ENCODE measurements at places on chromosomes 16 and 17. TPM values are rescaled to one million over a fixed set of nuclear protein-coding genes. Genes with fewer than 3 reads are reported as not detected.

The SLC7A6OS gene
- 9.5 TPM for polyA plus RNA-seq

The GRAPL gene
- polyA plus RNA-seq = not detected

The C17orf67 gene
- polyA plus RNA-seq = 0.52 TPM

The MFSD11 gene
- 14.6 TPM for polyA plus RNA-seq

The HS3ST3A1 gene
- polyA plus RNA-seq = 0.42 TPM

The SEC14L5 gene
- 0.04 TPM for polyA plus RNA-seq

The GOSR2 gene
- 48.6 TPM for polyA plus RNA-seq

The TP53TG3F gene
- not detected for polyA plus RNA-seq

DNA sequence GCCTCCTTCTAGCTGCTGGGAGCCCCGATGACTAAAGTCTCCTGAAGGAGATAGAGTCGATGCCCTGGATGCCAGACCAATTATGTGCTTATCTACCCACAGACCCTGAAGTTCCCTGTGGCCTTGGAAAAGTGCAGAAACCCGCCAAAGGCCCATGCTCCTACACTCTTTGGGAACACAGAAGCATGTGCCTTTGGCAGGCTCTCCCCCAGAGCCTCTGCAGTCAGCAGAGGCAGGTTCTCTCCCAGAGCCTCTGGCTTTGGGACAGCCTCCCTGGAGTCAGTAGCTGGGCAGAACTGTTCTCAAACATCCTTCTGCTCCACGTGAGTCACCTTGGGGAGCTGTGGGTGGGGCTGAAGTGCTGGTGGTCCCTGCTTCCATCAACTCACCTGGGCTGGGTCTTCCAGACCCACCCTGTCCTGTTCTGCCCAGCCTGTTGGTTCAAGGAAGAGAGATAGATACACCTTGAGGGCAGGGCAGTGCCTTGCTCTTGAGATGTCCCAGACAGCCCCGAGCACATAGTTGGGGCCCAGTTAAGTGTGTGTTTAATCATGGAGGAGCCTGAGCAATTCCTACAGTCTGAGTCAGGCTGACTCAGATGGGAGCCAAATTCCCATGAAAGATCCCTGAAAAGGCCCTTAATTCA is 3.2 kb upstream of the CDK5RAP3 start:
- peaks cover 27% of the 10 kb centered on the region for H3K4me1 ChIP-seq
- H3K27ac ChIP-seq = peak overlapping the region; percentile 50
- DNase-seq = peak; percentile 98
- H3K4me3 ChIP-seq = no peak overlapping the region
- H3K27me3 ChIP-seq = no peaks in the 10 kb centered on the region
- H3K36me3 ChIP-seq = no peaks in the 10 kb centered on the region

DNA sequence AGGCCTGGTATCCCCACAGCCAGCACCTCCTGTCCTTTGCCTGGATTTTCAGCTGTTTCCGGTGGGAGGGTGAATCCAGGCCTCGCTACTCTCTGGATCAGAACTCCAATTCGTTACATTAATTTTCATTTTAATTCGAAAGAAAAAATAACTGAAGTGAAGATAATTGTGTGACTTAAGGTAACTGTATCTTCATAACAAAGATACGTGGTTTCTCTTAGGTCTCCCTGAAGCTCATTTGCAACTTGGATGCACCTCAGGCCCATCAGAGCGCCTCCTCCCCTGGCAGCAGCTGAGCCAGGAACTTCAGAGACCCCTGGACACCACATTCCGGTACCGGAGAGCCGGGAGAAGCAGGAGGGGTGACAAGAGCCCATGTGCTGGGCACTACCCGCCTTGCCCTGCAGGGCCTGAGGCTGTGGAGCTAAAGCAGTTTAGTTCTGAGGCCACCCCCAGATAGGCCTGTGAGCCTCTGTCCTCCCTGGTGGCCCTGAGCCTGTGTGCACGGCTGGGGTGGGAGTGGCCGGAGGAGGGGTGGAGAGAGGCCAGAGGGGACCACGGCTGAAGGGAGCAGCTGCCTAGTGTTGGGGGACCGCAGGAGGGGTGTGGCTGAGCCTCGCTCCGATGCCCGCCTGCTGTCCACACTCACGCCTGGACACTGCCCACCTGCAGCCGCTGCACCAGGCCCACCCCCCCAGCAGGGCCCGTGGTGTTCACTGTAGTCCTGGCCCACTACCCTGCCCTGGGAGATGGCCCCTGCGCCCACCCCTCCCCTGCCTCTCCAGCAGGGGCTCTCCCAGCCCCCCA is 11.4 kb upstream of the DUS1L start:
- no peaks in the 10 kb centered on the region for H3K27me3 ChIP-seq
- no peaks in the 10 kb centered on the region for H3K4me1 ChIP-seq
- H3K27ac ChIP-seq = no peak overlapping the region
- peaks cover 30% of the 10 kb centered on the region for H3K36me3 ChIP-seq

DNA sequence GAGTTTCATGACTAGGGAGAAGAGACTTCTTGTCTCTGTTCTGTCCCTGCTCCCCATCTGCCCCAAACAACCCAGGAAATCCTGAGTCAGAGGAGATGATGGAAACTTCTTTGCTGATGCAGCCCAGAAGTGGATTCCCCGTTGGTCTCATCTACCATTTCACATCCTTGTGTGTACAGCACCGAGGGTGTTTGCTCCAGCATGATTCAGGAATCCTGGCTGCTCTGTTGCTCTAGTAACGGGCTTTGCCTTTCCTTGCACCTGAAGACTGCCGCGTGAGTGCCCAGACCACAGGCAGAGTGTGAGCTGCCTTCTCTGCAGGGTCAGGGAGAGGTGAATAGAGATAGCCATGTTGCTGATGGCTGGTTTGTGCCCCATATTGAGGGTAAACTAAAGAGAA is 408.4 kb downstream of the CPPED1 start:
- no peak for DNase-seq
- no peaks in the 10 kb centered on the region for H3K4me1 ChIP-seq
- H3K27me3 ChIP-seq = no peaks in the 10 kb centered on the region
- H3K4me3 ChIP-seq = no peak overlapping the region

DNA sequence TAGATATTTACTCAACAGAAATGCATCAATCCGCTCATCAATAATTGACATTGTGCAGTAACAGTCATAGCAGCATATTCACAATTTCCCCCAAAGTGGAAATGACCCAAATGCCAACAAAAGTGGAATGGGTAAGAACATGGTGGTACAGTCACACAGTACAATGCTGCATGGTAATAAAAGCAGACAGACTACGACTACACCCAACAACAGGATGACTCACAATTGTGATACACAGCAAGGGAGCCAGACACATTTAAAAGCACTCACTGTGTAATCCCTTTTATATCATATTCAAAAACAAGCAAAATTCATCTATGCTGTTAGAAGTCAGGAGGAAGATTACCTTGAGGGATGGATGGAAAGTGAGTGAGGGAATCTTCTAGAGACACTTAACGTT is 76.5 kb upstream of the NUDT7 start:
- no peak overlapping the region for H3K4me3 ChIP-seq
- H3K36me3 ChIP-seq = no peaks in the 10 kb centered on the region
- DNase-seq = no peak
- H3K27me3 ChIP-seq = no peaks in the 10 kb centered on the region

- no peak overlapping the region for H3K4me3 ChIP-seq
- no peaks in the 10 kb centered on the region for H3K27me3 ChIP-seq
- H3K4me1 ChIP-seq = no peaks in the 10 kb centered on the region
Measured at GRCh38 chr17:53687324-53687723, 135.4 kb upstream of the KIF2B start.

DNA sequence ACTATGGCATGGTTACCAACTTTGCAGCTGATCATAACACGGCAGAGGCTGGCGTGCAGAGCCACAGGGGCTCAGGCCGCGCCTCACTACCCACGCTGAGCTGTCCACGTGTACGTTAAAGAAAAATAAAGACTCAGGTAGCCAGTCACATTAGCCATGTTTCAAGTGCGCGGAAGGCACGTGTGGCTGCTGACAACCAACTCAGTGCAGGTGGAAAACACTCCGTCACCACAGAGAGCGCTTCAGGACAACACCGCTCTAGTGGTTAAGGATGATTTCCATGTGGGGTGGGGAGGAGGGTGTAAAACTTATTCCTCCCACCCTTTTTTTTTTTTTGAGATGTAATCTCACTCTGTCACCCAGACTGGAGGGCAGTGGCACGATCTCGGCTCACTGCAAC is 33.8 kb downstream of the ZCCHC14 start:
- H3K36me3 ChIP-seq = peaks cover 8% of the 10 kb centered on the region
- H3K27ac ChIP-seq = no peak overlapping the region
- H3K4me1 ChIP-seq = peaks cover 22% of the 10 kb centered on the region
- no peak for DNase-seq

- H3K36me3 ChIP-seq = peaks cover 10% of the 10 kb centered on the region
- H3K4me1 ChIP-seq = peaks cover 66% of the 10 kb centered on the region
- no peak for DNase-seq
- no peaks in the 10 kb centered on the region for H3K27me3 ChIP-seq
- peak overlapping the region; percentile 50 for H3K4me3 ChIP-seq
Measured at GRCh38 chr16:4501071-4501478, 24.9 kb downstream of the HMOX2 start.

DNA sequence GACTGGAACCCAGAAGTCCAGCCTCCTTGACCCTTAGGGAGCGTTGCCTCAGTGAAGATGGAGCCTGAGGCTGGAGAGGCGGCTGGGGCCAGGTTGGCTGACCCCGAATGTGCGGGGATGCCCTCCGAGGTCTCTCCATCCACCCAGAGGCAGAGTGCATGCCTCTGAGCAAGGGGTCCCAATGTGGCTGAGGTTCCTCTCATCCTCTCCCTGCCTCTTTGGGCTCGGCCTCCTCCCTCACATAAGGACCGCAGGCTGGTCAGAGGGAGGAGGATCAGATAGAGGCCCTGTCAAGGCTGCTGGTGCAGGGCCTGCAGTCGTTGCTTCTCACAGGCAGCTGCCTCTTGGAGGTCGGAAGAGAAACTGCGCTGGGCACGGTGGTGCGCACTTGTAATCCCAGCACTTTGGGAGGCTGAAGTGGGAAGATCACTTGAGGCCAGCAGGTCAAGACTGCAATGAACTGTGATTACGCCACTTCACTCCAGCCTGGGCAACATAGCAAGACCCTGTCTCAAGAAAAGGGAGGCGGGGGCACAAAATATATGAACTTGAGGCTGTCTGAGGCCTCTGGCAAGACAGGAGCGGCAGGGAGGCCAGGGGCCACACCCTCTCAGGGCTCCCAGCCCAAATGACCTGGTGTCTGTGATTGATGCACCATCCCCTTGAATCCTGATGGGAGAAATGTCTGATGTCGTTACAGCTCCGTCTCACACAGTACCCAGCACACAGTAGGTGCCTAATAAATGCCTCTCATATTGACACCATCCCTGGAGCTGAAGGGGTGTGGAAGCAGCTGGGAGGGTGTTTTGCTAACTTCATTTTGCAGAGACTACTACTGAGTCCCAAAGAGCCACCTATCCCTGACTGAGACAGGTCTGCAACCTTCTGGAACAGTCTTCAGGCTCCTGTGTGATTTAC is 220.1 kb upstream of the GSE1 start:
- no peak overlapping the region for H3K4me3 ChIP-seq

DNA sequence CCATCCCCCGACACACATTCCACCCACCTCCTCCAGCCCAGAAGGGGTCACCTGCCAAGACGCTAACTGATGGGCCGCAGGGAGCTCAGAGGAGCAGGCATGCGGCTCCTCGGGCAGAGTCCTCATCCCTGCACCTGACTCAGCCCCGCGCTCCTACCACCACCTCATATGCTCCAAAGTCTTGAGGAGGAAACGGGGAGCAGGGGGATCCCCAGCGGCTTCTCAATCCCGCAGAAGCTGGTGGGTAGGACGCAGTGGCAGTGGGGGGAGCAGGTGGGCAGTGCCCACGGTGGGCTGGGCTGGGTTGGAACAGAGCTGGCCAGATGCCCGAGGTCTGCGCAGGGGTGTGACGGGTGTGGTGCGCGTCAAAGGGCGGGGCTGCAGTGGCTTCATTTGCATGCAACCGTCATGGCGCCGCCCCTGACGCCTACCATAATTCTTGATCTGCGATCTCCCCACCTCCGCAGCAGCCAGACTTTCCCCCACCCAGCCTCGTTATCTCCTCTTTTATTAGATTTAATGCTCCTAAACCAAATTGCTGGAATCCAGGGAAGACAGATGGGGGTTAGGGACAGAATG is 39.0 kb upstream of the EMP2 start:
- peak overlapping the region; percentile 5 for H3K4me3 ChIP-seq
- DNase-seq = no peak
- no peaks in the 10 kb centered on the region for H3K36me3 ChIP-seq
- no peak overlapping the region for H3K27ac ChIP-seq
- no peaks in the 10 kb centered on the region for H3K27me3 ChIP-seq

DNA sequence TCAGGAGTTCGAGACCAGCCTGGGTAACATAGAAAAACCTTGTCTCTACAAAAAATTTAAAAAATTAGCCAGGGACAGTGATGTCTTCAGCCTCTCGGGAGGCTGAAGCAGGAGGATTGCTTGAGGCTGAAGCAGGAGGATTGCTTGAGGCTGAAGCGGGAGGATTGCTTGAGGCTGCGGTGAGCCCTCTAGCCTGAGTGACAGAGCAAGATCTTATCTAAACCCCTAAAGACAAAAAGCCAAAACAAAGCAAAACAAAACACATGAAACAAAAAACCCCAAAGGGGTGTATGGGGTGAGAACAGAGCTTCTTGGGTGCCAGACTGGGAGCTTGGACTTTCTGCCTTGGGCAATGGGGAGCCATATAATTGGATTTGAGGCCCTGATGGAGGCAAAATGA is 2.6 kb downstream of the SPNS3 start:
- peaks cover 14% of the 10 kb centered on the region for H3K27me3 ChIP-seq
- no peaks in the 10 kb centered on the region for H3K36me3 ChIP-seq
- H3K4me1 ChIP-seq = no peaks in the 10 kb centered on the region

- peak overlapping the region; percentile 58 for H3K4me3 ChIP-seq
- no peaks in the 10 kb centered on the region for H3K27me3 ChIP-seq
- no peak overlapping the region for H3K27ac ChIP-seq
Measured at GRCh38 chr17:39196241-39196807, 1.1 kb downstream of the CACNB1 start.

- no peaks in the 10 kb centered on the region for H3K36me3 ChIP-seq
- DNase-seq = no peak
- H3K4me1 ChIP-seq = peaks cover 8% of the 10 kb centered on the region
Measured at GRCh38 chr16:642189-643049, 791 bp downstream of the MCRIP2 start.

DNA sequence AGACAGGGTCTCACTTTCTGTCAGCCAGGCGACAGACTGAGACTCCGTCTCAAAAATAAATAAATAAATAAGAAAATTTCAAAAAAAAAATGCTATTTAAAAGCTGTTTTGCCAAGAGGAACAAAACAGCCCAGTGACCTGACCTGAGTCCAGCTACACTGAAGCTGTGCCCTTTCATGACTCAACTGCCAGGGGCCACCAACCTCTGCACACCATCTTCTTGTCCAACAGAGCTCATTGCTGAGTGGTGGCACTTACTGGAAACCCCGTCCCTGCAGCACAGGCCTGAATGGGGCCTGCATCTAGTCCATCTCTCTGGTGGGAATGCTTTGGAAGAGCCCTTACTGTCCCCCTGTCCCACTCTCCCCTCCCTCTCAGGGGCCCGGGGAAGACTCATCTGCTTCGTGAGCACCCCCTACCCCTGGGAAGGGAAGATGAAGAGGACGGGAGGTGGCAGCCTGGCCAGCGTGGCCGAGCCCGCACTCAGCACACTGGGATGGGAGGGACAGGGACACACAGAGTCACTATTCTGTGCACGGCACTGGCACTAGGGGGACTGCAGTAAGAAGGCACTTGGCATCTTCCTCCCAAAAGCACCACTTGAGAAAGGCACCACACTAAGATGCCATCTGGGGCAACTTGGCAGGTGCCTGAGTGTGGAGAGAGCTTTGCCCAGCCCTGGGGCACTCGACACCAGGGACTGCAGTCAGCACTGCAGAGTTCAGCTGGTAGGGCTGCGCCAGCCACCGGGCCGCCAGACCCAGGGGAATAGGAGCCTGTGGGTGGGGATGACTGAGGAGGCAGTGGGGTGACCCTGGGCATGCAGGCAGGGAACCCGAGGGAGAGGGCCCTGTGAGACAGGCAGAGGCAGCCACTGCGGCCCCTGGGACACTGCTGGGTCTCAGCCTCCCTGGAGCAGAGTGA is 13.5 kb downstream of the FBXO31 start:
- no peaks in the 10 kb centered on the region for H3K27me3 ChIP-seq
- DNase-seq = no peak
- no peak overlapping the region for H3K27ac ChIP-seq
- H3K36me3 ChIP-seq = peaks cover 20% of the 10 kb centered on the region
- H3K4me3 ChIP-seq = no peak overlapping the region
- H3K4me1 ChIP-seq = no peaks in the 10 kb centered on the region

Data from keratinocyte (primary cell).